AG04450 (cell line): ENCODE measurements at places on chromosomes 3 and 15.

- DNase-seq: no peak
Observed at GRCh38 chr15:66866656-66867055, 164.6 kb downstream of the SMAD6 start.

DNA sequence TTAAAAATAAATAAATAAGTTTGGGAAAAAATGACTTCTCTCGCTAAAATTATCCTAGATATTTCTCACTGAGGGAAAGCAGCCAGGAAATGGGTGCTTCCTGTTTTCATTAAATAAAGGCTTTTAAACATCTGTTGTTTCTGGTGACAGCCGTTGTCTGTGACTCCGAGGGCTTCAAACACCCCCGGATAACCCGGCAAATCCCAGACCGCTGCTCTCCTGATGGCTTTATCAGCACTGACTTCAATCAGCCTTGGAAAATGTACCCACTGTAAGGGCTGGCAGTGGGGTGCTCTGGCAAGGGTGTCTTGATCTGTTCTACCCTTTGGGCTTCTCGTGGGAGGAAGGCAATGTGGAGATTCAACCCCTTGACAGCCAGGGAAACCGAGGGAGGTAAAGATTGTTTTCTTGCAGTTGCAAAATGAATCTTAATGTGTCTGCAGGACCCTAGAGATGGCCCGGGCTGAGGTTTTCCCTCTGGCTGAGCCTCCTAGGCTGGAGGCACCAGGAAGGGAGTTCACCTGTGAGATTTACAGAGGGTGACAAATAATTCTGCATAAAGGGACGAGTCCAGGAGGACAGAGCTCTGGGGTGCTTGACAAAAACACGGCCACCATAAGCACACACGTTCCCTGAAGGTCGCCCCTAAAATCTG, 33.6 kb upstream of the SEC13 start:
- no peak for DNase-seq

DNA sequence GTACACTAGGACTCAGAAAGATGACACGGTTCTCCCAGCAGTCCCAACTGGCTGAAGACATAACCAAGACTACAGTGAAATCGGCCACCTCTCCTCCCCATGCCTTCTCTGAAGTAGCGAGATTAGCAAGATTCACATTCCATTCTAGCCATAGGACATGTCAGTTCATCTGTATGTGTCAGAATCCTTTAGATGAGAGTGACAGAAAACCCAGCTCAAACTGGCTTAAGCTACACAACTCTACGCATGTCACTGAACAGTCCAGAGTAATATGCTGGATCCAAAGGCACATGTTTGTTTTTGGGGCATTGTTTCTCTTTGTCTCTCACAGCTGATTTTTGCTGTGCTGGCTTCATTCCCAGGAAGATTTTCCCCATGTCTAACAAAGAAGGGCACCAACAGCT, 75.8 kb downstream of the RARB start:
- no peak for DNase-seq

DNA sequence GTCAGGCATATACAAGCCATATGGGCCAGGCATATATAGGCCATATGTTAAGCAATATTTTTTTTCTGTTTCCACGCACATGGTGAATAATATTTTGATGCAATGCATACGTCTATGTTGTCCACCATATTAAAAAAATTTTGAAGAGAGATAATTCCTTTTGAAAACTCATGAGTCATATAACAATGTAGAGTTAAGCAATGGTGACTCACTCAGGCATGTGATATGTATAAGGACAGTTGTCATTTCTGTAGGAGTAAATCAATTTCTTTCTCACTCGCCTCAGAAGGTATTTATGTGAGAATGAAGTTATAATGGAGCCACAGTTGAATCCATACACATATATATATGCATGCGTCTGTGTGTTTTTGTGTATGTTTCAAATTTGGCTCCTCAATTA, 272.6 kb downstream of the EPHA3 start:
- DNase-seq: no peak

GRCh38 chr3:37145611-37146010, 28.8 kb downstream of the LRRFIP2 start:
- DNase-seq: no peak

DNA sequence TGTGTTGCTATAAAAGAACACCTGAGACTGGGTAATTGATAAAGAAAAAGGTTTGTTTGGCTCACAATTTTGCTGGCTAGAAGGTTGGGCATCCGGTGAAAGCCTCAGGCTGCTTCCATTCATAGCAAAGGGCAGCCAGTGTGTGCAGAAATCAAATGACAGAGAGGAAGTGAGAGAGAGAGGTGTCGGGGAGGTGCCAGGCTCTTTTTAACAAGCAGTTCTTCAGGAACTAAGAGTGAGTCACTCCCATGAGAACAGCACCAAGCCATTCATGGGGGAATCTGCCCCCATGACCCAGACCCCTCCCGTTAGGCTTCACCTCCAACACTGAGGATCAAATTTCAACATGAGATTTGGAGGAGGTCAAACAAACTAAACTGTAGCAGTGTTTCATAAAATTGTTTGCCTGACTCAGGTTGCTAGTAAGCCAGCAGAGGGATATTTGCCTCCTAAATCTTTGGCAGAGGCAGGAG, 4.5 kb upstream of the PARP15 start:
- no peak for DNase-seq

DNA sequence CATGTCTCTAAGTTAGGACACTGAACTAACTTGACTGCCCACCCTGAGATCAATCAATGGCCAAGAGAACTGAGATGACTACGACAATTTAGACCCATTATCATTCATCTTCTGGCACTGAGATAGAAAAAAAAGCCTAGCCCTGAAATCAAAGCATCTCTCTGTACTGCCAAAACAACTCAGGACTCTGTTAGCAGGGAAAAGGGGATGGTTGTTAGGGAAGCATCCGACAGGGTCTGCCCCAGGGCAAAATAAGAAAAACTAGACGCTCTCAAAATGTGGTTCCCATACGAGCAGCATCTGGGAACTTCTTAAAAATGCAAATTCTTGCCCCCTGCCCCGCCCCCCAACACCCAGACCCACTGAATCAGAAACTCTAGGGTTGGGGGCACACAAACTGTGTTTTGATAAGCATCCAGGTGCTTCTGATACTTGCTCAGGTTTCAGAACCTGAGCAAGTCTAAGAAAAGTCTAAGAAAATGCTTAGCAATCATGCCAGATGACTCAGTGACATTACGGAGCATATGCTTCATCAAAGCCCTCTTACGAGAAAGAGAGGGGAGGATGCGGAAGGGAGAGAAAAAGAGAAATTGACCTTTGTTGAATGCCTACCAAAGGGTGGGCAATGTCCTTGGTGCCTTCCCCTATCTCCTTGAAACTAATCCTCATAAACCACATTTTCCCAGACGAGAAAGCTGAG, 172.8 kb upstream of the HES1 start:
- DNase-seq: no peak

DNA sequence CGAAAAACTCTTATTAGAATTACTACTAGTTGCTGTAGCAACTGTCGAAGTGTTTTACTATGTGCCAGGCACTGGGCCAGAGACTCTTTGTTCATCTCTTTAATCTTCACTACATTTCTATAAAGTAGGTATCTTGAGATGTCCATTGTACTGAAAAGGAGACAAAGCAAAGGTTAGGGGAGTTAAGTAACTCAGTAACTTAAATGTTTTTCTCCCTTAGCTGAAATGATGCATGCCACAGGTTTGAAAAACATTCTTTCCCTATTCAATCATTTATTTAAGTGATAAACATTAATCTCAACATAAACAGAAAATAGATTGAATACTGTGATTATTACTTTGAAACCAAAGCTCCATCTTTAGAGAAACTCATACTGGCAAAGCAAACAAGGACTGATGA, 776.2 kb downstream of the FHIT start:
- DNase-seq: no peak

- DNase-seq: no peak
Observed at GRCh38 chr15:78414621-78415250, 23.3 kb upstream of the IREB2 start.

DNA sequence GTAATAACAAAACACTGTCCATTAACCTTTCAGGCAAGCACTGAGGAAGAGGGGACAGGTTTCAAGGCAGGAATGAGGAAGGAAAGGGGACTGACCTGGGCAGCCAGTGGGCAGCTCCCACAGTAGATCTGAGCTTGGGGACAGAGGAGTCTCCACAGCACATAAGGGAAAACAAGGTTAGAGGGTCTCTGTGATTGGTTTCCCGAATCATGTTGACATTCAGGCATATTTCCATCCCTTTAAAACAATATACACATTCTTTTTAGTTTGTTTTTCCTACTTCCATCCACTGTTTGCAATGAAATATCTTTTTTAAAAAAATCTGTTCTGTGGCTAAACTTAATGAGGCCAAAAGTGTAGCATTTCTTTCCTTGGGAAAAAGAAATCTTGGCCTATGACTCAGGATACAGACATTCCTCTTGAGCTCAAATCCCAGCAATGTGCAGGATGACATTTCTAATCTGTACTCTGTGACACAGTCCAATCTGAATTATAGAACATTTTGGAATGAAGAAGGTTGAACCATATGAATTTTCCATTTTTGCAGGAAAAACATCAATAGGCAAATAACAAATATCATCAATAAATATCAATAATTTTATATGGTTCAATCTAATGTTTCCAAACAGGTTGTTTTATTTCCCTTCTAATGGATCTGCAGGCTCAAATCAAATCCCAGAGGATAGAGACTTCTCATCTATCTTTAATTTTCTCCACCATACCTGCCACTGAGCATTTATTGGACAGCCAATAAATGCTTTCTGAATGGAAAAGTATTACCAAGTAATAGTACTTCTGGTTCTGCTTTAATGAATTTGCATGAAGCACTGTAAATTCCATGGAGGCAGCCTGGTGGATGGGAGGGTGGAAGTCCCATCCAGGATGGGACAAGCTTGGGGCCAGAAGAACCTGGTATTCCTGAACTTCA, 54.1 kb downstream of the ITGB5 start:
- DNase-seq: peak; percentile 82

- no peak for DNase-seq
Observed at GRCh38 chr3:124277144-124277890, 285.4 kb upstream of the ROPN1 start.

DNA sequence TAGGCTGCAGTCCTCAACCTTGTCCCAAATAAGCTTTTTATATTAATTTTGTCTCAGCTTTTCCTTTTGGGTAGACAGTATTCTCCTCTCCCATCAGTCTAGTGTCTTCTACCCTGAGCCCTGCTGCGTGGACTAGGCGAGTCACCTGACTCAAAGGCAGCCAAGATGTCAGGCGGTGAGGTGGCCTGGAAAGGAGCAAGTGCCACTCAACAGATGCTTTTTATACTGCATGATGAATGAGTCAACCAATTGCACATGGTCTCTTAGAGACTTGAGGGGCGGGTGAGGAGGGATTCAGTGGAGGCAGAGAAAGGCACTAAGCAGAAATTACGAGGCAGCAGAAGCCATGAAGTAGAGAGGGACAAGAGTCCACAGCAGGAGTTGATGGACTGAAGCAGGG, 95.9 kb downstream of the FRMD4B start:
- DNase-seq: no peak

DNA sequence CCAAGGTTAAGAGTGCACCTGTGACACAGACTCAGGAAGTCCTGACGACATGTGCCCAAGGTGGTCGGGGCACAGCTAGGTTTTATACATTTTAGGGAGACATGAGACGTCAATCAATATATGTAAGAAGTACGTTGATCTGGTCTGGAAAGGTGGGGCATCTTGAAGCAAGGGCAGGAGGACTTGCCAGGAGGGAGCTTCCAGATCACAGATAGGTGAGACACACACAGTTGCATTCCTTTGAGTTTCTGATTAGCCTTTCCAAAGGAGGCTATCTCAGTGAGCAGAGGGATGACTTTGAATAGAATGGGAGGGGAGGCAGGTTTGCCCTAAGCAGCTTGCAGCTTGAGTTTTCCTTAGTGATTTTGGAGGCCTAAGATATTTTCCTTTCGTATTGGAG, 257.4 kb downstream of the CGGBP1 start:
- no peak for DNase-seq

GRCh38 chr3:158314426-158315357, 204.8 kb downstream of the RSRC1 start:
- no peak for DNase-seq

DNA sequence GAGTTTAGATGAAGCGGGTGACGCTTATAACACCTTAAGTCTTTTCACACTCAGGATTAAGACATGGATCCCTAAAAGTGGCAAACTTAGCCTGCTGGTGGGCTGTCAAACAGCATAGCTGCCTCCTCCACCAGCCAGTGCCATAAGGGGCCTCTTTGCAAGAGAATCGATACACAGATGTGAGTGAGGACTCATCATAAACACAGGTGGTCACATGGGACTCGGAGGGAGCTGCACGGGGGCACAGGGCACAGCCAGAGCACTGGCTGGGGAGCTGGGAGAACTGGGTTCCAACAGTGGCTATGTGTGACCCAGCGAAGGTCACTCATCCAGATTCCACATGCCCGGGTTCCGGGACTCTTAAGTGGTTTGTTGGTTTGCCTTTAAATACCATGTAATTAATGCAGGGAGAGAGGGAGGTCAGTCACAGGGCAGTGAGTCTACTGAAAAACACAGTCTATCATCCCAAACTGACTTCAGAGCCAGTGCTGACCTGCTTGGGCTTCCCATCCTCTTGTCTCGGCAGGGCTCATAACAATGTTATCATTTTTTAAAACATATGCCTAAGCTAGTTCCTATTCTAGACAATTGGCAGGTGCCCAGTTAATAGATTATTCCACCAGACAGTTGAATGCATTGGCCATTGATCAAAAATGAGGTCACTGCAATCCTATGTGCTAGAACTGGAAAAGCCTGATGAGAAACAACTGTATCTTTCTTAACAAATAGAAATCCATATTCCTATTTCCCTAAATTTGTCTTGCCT, 51.8 kb downstream of the SLC12A8 start:
- DNase-seq: no peak

- DNase-seq: no peak
Observed at GRCh38 chr3:90092994-90093393, 985.6 kb downstream of the EPHA3 start.

DNA sequence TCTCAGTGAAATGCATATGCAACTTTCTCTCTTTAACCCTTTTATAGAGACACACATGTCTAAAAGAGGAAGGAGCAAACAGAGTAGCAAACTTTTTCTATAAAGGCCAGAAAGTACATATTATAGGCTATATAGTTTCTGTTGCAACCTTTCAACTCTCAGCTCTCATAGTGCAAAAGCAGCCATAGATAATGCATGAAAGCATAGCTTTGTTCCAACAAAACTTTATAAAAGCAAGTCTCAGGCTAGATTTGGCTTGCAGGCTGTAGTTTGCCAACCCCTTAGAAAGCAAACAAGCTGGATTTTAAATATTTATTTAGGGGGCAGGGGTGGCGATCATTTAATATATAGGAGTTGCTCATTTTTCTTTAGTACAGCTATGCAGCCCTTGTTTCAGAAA, 193.1 kb upstream of the LRRFIP2 start:
- no peak for DNase-seq

DNA sequence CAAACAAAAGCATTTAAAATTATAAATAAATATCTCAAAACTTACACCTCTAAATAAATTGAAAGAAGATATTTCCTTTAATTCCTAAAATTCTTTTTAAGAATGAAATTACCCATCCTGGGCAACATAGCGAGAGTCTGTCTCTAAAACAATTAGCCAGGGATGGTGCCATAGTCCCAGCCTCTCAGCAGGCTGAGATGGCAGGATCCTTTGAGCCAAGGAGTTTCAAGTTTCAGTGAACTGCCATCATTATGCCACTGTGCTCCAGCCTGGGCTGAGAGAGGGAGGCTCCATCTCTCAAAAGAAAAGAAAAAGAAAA, 25.4 kb downstream of the AADAC start:
- DNase-seq: no peak

GRCh38 chr15:101318147-101318819, 23.2 kb upstream of the SNRPA1 start:
- DNase-seq: no peak
